ENCODE measurements at places on chromosomes 11 and 22.

DNA sequence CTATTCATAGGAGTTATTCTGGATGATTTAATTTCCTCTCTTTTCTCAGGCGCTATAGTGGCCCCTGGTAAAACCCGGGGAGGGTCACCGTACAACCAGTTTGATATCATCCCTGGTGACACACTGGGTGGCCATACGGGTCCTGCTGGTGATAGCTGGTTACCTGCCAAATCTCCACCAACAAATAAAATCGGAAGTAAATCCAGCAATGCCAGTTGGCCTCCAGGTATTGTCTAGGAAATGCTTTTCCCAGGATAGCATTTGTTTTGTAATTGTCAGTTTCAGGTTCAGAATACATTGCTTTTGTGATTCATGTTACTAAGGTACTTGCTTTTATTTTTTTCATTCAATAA, 35.6 kb upstream of the ADSL start:
- DNase-seq, result no peak

GRCh38 chr22:19228179-19228578, 49.6 kb upstream of the SLC25A1 start:
- DNase-seq, result no peak

GRCh38 chr11:111981270-111981669, 43.9 kb upstream of the DLAT start:
- DNase-seq, result no peak

DNA sequence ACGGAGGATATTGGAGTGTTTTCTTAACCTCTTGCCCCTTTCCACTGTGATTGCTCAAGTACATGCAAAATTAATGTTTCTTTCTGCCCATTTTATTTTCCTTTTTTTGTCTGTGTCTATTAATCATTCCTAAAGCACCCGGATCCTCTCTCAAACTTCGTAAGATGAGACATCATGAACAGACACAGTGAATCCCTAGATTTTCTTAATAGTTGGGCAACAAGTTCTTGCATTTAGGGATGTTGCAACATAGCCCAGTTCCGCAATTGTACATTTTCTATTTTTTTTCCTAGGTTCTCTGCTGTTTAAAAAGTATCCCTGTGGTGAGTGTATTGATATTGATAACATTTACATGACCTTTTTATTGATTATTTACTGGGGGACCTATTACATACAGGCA, 2.9 kb downstream of the FAM111A start:
- DNase-seq, result no peak

DNA sequence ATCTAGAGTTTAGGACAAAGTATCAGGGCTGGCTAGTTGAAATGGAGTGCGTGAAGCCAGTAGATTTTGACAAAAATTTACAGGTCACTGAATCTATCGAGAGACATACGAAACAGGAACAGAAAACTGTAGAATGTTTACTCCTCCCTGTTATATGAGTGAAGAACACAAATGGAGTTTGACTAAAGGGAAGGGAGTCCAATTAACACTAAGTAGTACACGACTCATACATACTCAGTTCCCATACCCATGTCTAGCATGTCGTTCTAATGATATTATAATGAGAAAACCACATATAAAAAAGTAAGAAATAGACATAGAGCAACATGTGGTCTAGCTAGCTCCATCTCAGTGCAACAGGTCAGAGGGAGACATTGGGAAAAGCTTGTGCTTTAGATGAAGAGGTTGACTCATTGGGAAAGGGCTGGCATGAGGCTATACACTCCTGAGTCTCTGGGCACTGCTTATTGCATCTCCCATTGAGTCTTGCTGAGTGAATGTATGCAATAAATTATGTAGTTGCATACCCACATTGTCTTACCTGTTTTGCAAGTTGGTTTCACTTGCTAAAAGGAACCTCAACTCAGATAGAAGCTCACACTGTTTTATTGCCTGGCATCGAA, 43.5 kb downstream of the CD44 start:
- no peak for DNase-seq

DNA sequence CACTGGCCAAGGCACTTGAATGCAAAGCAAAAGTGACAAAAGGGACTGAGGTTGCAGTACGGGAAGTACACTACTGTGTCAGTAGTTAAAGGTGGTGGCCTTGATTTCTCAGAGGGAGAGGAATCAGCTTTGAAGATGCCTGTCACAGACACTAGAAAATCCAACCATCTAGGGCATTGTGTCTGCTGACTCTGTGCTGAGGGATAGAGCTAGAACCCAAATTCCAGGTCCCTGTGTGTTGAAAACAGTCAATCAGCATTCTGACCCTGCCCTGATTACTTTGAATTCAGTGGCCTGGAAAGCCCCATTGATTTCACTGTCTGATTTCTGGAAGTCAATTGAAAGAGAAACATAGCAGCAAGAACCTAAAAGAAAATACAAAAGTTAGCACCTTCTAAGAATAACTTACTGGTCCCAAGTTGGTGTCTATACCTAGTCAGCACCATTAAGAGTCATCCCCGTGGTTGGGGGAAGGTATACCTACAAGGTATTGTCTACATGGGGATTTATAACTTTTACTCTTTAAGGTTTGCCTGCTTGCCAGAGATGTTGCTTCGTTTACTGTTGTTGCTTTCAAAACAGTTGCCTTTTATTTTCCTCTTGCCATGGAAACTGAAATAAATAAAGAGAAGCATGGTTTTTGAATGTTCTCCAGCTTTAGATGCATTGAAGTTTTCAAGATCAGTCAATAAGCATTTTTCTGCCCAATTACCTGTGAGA, 97.3 kb downstream of the PDHX start:
- DNase-seq, result peak; percentile 60

DNA sequence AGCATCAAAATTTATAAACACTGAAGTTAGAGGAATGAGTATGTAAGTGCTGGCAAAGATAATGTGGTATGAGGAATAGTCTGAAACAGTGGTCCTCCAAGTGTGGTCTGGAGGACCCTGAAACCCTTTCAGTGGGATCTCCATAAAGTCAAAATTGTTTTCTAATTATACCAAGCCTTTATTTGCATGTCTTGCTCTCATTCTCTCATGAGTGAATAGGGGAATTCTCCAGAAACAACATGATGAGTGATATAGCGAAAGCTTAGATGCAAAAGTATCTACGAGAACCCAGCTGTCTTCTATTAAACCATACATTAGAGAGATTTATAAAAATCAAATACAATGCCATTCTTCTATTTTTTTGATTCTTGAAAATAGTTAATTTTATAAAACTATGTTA, 145.0 kb upstream of the RAG2 start:
- peak; percentile 9 for DNase-seq

- DNase-seq, result no peak
Observed at GRCh38 chr11:73645972-73646631, at the start of gene PLEKHB1. TSS of gene PLEKHB1 (plus strand) at chr11:73646581. CDS start at chr11:73646609, 28 bp downstream.

- DNase-seq, result no peak
Observed at GRCh38 chr11:112884012-112884767, 77.0 kb upstream of the NCAM1 start.

DNA sequence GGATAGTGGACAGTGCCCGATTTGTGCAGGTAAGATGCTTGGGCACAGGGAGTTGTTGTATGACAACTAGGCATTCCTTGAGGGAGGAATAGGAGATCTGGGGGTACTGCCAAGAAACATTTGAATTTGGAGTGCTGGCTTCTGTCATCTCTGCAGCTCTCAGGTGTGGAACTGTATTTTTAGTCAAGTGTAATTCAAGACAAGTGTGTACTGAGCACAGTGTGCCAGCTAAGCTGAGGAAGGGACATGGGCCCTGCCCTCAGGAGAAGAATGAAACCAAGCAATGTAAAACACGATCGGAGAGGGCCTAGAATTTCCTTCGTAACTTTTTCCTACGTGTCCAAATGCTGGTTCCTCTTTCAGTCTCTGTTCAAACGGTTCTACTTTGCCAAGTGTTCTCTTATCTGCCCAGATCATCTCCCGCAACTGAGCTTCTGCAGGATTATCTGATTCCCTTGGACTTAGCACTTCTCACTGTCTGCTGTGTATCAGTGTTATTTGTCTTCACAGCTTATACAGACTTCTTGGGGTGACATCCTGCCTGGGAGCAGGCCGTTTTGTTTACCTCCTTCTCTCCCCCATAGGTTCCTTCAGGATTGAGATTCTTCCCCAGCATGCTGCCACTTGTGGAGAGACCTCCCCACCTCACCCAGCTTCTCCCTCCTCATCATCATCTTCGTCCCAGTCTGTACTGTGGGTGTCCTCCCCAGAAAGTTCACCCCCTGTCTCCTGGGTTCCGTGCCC, 27.6 kb downstream of the ART5 start:
- DNase-seq, result no peak

GRCh38 chr11:30983143-30983542, 386.4 kb downstream of the DCDC1 start:
- no peak for DNase-seq

DNA sequence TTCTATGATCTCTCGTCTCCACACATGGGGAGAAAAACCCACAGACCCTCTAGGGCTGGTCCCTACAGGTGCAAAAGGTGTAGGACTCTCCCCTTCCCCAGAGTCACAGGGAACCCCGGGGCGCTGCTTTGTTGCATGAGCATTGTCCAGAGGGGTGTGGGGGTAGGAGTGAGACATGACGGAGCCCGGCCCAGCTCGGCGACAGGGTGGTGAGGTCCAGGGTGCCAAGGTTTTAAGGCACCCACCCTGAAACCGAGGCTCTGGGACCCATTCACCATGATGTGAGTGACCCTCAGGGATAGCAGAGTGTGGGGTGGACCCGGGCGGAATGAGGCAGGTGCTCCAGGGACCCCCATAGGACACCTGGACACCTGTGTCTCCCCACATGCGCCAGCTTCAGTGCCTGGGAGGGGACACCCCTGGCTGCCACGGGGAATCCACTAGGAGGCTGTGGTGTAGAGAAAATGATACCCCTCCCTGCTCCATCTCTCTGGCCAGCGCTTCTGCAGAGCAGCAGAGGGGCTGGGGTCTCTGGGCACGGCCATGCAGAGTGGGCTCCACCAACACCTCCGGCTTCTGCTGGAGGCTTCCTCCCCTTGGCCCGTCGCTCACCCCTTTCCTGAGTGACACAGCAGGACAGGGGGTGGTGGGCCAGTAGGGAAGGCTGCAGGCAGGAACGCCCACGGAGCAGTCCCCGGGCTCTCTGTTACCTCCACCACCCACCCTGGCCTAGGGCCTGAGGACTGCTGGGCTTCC, 15.2 kb downstream of the KRTAP5-5 start:
- DNase-seq, result no peak

DNA sequence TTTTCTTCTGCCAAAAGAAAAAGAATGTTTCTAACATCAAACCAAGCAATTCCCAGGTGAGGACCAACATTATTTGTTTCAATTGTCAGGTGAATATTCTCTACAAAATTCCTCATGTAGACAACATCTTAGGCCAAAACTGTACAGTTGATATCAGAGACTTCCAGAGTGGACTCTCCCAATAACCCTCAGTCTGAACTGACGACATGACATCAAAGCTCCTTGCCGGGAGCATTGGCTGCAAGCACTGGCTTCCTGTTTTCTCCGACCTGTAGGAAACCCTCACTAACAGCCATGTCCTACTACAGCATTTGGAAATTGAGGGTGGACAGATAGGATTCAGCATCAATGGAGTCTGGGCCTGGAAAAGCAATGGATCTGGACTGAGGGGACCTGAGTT, 30.5 kb upstream of the MRGPRX1 start:
- no peak for DNase-seq

DNA sequence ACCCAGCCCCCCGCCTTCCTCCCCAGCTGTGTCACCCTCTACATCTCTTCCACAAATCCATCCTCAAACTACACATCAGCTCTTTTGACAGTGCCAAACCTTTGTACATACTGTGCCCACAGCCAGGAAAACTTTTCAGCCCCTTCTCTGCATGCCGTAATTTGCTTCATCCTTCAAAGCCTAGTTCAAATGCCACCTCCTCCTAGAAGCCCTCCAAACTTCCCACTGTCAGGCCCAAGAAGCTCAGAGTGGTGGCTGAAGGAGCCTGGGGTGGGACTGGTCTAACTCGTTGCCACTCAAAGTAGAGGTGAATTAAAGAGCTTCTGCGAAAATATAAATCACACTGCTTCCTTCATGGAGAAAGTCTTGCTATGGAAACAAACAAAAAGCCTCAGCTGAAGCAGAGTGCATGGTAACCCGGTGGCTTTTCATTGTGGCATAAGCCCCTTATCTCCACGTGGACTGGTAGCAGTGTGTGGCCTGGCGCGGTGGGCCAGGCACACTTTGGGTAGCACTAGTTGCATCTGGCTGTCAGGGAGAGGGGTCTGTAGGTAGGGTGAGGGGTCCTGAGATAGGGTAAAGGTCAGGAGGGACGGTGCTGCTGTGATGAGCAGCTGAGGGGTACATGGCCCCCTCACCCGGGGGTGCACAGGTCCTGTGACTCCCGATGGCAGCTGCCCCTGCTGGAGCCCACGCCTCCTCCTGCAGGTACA, 76.9 kb downstream of the MYO7A start:
- no peak for DNase-seq

DNA sequence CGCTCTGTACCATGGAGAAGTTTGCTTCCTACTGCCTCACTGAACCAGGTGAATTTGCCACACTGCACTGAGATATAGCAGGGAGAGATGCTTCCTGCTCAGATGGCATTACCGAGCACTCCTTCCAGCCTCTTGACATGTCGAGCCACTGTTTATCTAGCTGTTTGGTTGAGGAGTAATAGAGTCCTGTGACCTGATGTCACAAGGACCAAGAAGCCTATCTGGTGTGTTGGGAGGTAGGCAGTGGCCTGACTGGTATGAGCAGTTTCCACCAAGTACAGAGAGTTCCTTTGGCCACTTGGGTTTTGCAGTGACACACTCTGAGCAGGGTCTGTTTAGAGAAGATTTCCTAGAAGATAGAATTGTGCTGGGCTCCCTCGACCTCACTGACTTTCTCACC, 5.2 kb downstream of the ACAD8 start:
- no peak for DNase-seq

DNA sequence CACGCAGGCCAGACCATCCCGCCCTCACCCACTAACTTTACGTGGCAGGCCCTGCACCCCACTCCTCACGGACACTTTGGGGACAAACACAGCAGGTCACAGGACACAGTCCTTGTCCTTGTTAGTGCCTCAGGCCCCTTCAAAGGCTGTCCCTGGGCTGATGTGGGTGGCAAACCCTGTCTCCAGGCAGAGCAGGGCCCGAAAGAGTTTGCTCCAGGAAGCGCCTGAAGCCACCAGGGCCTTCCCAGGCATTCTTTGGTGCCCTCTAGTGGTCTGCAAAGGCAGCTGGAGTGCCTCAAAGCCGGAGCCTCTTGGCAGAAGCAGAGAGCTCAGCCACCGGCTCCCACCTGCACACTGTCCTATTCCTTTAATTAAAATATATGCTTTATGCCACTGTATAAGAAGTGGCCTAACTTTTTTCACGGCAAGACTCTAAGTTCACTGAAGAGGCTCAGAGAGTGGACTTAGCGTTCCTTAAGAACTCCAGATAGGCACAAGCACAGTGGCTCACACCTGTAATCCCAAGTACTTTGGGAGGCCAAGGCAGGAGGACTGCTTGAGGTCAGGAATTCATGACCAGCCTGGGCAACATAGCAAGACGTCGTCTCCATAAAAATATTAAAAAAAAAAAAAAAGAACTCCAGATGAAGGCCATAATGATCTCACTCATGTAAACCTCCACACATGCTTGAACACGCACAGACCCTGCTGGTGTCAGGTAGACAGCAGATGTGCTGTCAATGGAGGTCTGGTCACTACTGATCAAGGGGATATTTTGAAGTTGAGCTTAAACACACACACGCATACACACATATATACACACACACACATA, 11.1 kb downstream of the TXN2 start:
- peak; percentile 91 for DNase-seq

GRCh38 chr11:44192462-44193100, 97.1 kb downstream of the EXT2 start:
- DNase-seq, result peak; percentile 73

GRCh38 chr11:76888989-76889388, 28.3 kb downstream of the ACER3 start:
- DNase-seq, result no peak
